Mesothelial cell of epicardium (in vitro differentiated cells): ENCODE measurements at places on chromosomes 7 and 10.
A peak's percentile ranks its signal among the peaks of the same experiment; 100 is the strongest.

DNA sequence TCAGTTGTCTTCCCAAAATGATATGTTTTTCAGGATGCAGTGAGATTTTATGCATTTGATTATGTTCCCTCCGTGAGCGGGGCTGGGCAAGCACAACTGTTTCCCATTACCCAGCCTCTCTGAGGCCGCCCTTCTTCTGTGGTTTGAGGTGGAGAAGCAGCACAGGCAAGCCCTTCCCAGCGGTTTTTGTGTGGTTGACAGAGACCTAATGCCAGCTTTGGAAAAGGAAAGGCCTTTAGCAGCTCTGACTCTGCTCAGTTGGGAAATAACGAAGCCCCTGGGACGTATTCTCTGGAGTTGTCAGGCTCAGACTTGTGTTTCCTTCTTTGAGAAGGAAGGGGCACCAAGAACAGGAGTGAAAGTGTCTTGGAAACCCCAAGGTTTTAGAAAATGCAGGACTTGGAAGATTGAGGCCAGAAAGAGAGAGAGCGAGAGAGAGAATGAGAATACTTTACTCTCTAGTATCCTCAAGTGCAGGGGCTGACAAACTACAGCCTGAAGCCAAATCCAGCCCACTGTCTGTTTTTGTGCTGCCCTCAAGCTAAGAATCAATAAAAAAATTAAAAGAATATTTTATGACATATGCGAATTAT lies 20.6 kb upstream of the PDCD4 start:
- H3K36me3 ChIP-seq, result no peaks in the 10 kb centered on the region
- DNase-seq, result no peak
- peak overlapping the region; percentile 72 for H3K27ac ChIP-seq
- H3K27me3 ChIP-seq, result no peaks in the 10 kb centered on the region

GRCh38 chr10:100909501-100910263 lies 3.1 kb upstream of the SLF2 start:
- no peak overlapping the region for H3K4me3 ChIP-seq
- peaks cover 35% of the 10 kb centered on the region for H3K4me1 ChIP-seq
- H3K27me3 ChIP-seq, result peaks cover under 1% of the 10 kb centered on the region
- no peak for DNase-seq
- peak overlapping the region; percentile 5 for H3K27ac ChIP-seq
- no peaks in the 10 kb centered on the region for H3K36me3 ChIP-seq

GRCh38 chr7:114942446-114943175 lies 20.7 kb downstream of the MDFIC start:
- no peaks in the 10 kb centered on the region for H3K27me3 ChIP-seq
- H3K36me3 ChIP-seq, result peaks cover 28% of the 10 kb centered on the region
- H3K4me1 ChIP-seq, result peaks cover 14% of the 10 kb centered on the region
- no peak overlapping the region for H3K27ac ChIP-seq

- peaks cover 98% of the 10 kb centered on the region for H3K27me3 ChIP-seq
- no peak within 1 kb of the TSS for H3K27ac ChIP-seq
- DNase-seq, result no peak
- H3K36me3 ChIP-seq, result no peaks in the 10 kb centered on the region
- H3K4me1 ChIP-seq, result peaks cover 8% of the 10 kb centered on the region
These were observed at the start of gene NEUROG3 for GRCh38 chr10:69573056-69573806. NEUROG3 (minus strand) TSS chr10:69573422; CDS start chr10:69573043, 379 bp downstream.

- no peak overlapping the region for H3K27ac ChIP-seq
- no peaks in the 10 kb centered on the region for H3K4me1 ChIP-seq
- H3K27me3 ChIP-seq, result no peaks in the 10 kb centered on the region
- no peak for DNase-seq
- H3K4me3 ChIP-seq, result no peak overlapping the region
These were observed 65.9 kb downstream of the CLIP2 start for GRCh38 chr7:74355091-74355490.

- no peak for DNase-seq
- no peaks in the 10 kb centered on the region for H3K36me3 ChIP-seq
- no peak overlapping the region for H3K27ac ChIP-seq
- H3K4me1 ChIP-seq, result no peaks in the 10 kb centered on the region
- H3K27me3 ChIP-seq, result peaks cover 33% of the 10 kb centered on the region
These were observed 157.3 kb downstream of the WDR37 start for GRCh38 chr10:1213252-1214070.

DNA sequence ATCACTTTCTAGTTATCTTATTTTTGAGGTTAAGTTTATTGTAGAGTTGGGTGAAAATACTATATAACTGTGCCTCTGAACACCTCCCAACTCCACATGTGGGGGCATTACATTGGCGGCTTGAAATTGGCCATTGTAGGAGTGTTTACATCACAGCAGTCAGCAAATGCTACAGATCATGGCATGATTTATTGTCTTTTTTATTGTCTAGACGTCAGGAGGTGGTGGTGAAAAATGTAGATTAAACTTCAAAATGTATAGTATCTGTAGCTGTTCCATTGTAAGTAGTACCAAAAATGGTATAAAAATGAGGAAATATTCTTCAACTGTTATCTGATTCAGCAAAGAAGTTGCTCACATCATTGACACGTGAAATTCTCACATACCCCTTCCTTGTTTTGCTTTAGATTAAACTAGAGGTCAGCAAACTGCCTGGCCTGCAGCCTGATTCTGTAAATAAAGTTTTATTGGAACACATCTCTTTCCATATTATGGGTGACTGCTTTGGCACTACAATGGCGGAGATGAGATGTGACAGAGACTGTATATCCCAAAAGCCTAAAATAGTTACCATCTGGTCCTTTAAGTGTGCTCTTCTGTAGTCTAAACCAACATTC lies 35.0 kb downstream of the TAF3 start:
- no peak for DNase-seq
- H3K4me1 ChIP-seq, result peaks cover 17% of the 10 kb centered on the region
- peaks cover 5% of the 10 kb centered on the region for H3K36me3 ChIP-seq
- no peaks in the 10 kb centered on the region for H3K27me3 ChIP-seq

GRCh38 chr7:111855161-111855841 lies 293.0 kb upstream of the IMMP2L start:
- no peak overlapping the region for H3K4me3 ChIP-seq
- H3K4me1 ChIP-seq, result peaks cover 10% of the 10 kb centered on the region
- no peak for DNase-seq

DNA sequence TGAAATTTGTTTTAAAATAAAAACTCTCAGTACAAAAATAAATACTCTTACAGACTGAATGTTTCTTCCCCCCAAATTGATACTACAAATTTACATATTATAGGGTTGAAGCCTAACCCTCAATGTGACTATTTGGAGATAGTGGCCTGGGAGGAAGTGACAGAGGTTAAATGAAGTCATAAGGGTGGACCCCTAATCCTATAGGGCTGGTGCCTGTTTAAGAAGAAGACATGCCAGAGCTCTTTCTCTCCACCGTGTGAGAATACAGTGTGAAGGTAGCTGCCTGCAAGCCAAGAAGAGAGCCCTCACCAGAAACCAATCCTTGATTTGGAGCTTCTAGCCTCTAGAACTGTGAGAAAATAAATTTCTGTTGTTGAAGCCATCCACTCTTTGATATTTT lies 67.6 kb downstream of the MCU start:
- no peak overlapping the region for H3K27ac ChIP-seq
- no peak overlapping the region for H3K4me3 ChIP-seq
- H3K36me3 ChIP-seq, result no peaks in the 10 kb centered on the region
- no peak for DNase-seq

GRCh38 chr7:4641091-4641666 lies 40.9 kb upstream of the FOXK1 start:
- no peaks in the 10 kb centered on the region for H3K36me3 ChIP-seq
- peaks cover 7% of the 10 kb centered on the region for H3K4me1 ChIP-seq
- no peak overlapping the region for H3K27ac ChIP-seq
- peak overlapping the region; percentile 65 for H3K4me3 ChIP-seq
- H3K27me3 ChIP-seq, result no peaks in the 10 kb centered on the region

DNA sequence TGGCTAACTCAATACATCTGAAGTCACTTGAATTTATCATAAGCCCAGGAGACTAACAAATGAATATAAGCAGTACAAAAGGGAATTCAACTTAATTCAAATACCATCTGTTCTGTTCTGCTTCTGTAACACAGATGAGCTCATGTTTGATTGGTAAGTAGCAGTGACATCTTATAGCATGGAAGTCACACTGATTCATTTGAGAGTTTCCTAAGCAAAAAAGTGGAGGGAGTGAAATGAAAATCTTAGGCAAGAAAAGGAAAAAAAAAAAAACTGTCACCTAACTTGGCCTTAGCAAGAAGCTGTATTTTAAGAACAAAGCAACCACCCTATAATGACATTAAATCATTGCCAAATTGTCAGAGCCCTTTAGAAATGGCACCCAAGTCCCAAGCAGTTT lies 49.5 kb downstream of the SMURF1 start:
- H3K27ac ChIP-seq, result no peak overlapping the region
- H3K4me3 ChIP-seq, result no peak overlapping the region
- no peak for DNase-seq
- peaks cover 16% of the 10 kb centered on the region for H3K36me3 ChIP-seq
- peaks cover 20% of the 10 kb centered on the region for H3K4me1 ChIP-seq

DNA sequence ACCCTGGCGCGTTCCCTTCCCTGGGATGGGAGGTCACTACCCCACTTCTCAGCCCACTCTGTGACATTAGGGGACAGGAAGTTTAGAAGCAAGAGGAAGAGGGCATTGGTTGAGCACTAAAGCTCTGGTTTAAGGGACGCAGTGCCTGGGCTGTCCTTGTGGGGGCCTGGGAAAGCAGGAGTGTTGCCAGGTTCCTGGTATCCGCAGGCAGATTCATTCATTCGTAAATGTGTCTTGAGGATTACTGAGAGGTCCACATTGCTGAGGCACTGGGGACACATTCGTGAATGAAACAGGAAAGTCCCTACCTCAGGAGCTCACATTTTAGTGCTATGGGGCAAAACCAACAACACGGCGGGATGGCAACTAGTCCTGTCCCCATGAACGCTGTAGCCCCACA lies 69.4 kb downstream of the COL13A1 start:
- no peak overlapping the region for H3K4me3 ChIP-seq
- peaks cover 5% of the 10 kb centered on the region for H3K27me3 ChIP-seq
- H3K27ac ChIP-seq, result no peak overlapping the region

DNA sequence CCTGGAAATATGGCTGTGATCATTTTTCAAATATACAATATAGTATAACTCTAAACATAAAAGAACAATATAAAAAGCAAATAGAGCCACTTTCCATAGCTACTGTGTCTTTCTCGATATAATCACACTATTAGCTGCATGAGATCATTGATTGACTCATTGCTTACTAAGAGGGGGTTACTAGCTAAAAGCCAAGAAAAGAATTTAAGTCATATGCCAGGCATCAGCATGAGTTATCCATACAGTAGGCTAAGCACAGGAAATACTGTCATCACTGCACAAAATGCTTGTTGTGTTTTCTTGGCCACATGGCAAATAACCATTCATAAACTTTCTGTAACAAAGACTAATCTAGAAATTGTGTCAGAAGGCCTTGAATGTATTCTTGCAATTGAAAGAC lies 18.8 kb upstream of the ABCB5 start:
- peaks cover 15% of the 10 kb centered on the region for H3K4me1 ChIP-seq
- H3K27me3 ChIP-seq, result peaks cover 6% of the 10 kb centered on the region
- DNase-seq, result no peak
- H3K36me3 ChIP-seq, result no peaks in the 10 kb centered on the region

DNA sequence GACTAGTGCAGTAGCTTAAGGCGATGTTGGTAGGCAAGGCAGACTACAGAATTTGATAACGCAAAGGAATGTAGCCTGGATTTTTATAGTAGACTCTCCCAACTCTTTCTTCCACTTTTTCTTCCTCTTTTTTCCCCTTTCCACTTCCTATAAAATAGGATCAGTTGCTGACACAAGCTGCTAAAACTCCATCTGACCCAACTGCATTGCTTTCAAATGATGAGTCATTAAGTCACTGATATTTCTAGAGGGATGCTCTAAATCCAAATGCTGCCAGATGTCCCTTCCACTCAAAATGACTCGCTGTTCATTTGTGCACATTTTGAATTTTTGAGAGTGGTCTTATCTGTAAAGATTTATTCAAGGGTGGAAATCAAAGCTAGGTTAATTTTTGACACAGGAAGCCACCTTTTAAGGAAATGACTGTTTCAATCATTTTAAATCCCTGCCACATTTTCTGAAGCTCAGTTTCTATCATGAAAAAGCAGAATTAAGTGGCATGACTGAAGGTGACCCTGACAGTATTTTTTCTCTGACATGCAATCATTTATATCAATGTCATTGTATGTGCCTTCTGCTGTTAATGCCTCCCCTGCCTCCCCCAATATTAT lies 25.8 kb upstream of the SFMBT2 start:
- peaks cover 58% of the 10 kb centered on the region for H3K27me3 ChIP-seq
- H3K27ac ChIP-seq, result no peak overlapping the region
- H3K4me1 ChIP-seq, result peaks cover 17% of the 10 kb centered on the region
- no peaks in the 10 kb centered on the region for H3K36me3 ChIP-seq
